ENCODE measurements at places on chromosomes 11 and 22.

- DNase-seq = no peak
Observed at GRCh38 chr11:93024369-93024768, 54.9 kb downstream of the MTNR1B start.

DNA sequence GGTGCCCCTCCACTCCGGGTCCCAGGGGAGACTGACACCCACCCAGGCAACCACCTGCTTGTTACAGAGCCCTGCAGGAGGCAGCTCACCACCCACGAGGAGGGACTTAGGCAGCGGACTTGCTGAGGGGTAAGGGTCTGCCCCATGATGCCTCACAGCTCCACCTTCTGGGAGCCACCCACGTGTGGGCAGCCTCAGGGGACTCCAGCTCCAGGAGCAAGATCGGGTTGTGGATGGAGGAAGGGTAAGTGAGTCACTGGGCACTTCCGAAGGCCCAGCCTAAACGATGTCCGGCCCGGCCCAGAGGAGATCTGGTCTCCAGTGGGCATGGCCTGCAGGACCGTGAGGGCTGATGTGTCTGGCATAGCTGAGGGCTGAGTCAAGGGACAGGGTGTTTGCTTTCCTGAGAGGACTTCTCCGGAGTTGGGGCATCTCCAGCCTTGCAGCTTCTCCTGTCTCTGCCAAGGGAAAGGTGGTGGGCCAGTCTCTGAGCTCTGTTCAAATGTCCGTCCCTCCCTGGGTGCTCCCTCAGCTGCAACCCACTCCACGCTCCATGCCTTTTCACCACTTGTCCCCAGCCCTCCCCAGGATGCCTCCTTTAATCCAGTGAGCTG, 32.3 kb upstream of the P2RY2 start:
- no peak for DNase-seq

DNA sequence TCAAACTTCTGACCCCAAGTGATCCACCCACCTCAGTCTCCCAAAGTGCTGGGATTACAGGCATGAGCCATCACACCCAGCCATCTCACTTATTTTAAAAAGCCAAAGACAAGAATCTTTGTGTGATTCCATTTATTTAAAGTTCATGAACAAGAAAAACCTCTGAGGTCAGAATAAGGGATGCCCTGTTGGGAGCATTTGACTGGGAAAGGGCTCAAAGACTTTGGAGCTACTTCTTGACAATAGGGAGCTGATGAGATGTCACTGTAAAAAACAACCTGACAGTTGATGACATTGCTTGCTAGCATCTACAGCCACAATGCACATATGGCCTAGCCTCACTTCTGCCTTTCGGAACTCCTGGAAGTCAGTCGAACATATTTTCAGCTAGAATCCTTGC, 5.1 kb upstream of the ZNF280B start:
- DNase-seq = no peak

GRCh38 chr11:44494785-44495184, 70.7 kb upstream of the CD82 start:
- no peak for DNase-seq

- DNase-seq = no peak
Observed at GRCh38 chr11:44454666-44455065, 110.8 kb upstream of the CD82 start.

DNA sequence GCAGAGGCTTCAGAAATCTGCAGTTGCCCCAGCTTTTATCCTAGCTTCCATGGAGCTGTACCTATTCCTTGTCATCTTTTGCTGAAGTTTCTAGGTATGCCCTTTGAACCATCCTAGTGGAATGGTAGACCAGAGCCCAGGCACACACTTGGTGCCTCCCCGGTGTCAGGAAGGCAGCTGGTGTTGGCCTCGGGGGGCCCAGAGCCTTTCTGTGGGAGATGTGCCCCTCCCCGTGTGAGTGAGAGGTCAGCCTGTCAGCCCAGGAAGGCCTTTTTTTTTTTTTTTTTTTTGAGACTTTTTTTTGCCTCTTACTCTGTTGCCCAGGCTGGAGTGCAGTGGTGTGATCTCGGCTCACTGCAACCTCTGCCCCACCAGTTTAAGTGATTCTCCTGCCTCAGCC, 58.4 kb downstream of the MED15 start:
- no peak for DNase-seq

DNA sequence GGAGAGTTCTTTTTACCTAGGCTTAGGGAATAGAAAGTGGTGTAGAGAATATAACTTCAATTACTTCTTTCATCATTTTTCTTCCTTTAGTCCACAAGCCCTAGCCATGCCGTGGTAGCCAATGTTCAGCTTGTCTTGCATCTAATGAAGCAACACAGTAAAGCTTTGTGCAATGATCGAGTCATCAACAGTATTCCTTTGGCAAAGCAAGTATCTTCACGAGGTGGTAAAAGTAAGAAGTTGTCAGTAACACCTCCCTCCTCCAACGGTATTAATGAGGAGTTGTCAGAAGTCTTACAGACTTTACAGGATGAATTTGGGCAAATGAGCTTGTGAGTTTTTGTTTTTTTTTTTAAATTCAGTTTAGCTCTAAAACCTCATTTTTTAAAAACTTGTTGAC, 37.4 kb downstream of the CEP57 start:
- no peak for DNase-seq

DNA sequence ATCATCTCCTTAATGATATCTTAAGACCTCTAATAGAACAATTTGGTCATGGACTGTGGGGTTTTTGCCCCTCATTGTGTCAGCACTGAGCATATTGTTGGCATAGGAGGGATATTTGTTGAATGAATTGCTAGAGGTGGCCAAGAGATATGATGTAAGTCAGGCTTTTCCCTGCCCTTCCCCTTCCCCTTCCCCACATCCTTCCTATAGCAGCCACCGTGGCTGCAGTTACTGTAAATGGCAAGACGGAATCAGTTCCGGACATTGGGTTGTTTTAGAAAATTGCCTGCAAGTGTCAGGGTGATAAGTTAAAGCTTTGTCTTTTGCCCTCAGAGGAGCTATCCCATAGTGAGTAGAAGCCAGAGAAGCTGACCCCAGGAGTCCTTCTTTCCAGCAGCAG, 23.0 kb downstream of the LIMK2 start:
- no peak for DNase-seq

DNA sequence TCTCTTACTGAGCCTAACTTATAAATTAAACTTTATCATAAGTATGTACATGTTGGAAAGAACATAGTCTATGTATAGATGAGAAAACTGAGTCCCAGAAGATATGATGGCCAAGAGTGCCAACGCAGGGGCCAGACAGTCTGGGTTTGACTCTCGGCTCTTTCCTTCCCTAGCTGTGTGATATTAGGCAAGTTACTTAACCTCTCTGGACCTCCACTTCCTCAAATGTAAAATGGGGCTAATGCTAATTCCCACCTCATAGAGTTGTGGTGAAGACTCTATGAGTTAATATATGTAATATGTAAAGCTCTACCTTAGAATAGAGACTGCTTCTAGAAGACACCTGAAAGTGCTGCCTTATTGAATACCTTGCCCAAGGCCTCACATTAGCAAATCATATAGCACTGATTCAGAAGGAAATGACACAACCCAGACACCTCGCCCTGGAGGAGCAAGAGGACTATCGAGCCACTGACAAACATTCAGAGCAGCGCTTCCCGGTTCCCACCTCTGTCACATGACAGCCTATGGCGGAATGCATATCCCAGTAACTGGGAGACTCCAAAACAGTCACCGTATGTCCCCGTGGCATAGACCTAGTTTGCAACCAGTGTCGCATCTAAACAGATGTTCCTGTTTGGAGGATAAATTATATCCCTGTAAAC, 11.3 kb upstream of the CCDC86 start:
- DNase-seq = no peak

DNA sequence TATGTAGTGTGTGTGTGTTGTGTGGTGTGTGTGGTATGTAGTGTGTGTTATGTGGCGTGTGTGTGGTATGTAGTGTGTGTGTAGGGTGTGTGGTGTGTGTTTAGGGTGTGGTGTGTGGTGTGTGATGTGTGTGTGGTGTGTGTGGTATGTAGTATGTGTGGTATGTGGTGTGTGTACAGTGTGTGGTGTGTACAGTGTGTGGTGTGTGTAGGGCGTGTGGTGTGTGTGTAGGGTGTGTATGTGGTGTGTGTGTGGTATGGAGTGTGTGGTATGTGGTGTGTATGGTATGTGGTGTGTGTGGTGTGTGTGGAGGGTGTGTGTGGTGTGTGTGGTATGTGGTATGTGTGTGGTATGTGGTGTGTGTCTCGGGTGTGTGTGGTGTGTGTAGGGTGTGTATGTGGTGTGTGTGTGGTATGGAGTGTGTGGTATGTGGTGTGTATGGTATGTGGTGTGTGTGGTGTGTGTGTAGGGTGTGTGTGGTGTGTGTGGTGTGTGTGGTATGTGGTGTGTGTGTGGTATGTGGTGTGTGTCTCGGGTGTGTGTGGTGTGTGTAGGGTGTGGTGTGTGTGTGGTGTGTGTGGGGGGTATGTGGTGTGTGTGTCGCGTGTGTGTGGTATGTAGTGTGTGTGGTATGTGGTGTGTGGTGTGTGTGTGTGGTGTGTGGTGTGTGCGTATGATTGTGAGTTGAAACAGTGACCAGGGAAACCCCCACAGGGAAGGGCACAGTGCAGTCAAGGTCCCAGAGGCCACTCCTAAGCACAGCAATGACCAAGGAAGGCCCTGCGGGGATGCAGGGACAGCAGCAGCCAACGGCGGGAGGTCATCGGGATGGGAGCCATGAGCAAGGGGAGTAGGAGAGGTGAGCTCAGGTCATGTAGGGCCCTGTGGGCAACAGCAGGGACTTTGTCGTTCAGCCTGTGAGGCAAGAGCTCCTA, 2.9 kb upstream of the PPP6R2 start:
- DNase-seq = no peak

- no peak for DNase-seq
Observed at GRCh38 chr11:9895006-9895405, 231.1 kb downstream of the SWAP70 start.

DNA sequence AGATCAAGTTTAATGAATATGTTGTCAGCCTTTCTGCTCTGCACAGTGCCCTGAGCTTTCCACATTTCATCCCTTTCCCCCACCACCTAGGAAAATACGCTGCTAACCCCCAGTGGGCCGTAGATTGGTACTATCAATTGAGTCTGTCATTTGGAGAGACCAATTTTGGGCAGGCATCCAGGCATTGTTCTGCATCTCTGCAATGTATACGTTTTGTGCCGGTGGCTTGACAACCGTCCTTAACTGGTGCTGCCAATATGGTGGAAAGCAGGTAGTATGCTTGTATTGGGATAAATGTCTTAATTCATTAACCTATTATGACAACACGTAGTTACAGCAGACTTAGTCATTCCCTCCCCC, 1.3 kb downstream of the ELMOD1 start:
- no peak for DNase-seq

DNA sequence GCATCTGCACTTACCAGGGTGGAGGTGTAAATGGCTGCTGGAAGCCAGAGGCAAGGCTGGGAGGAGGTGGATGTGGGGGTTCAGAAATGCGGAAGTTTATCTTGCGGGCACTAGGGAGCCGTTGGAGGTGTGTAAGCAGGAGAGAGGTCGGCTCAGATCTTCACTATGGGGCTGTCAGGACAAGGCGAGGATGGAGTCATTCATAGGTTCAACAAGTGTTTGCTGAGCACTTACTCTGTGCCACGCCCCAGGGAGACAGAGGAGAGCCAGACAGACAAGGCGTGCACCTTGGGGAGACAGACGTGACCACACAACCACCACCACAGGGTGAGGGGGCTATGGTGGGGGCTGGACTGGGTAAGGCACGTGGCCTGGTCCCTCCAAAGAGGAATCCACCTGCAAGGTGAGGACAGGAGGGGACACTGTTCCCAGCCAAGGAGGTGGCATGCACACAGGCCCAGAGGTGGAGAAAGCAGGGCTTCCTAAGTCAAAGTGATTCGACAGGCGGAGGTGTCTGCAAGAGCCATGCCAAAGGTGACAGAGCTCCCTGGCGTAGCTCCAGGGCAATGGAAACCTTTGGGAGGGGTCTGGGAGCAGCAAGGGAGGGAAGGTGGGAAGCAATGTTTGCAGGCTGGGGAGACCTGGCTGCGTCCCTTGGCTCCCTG, 30.8 kb upstream of the TCF20 start:
- no peak for DNase-seq

DNA sequence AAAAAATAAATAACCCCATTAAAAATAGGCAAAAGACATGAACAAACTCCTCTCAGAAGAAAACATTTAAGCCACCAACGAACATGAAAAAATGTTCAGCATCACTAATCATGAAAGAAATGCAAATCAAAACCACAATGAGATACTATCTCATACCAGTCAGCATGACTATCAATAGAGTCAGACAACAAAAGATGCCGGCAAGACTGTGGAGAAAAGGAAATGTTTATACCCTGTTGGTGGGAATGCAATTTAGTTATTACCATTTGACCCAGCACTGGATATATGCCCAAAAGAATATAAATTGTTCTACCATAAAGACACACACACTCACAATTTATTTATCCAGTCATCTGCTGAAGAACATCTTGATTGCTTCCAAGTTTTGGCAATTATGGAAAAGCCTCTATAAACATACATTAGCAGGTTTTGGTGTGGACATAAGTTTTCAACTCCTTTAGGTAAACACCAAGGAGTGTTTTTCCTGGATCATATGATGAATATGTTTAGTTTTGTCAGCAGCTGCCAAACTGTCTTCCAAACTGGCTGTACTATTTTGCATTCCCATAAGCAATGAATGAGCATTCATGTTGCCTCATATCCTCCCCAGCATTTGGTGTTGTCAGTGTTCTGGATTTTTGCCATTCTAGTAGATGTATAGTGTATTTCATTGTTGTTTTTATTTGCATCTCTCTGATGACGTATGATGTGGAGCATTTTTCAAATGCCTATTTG, 28.0 kb downstream of the OR8D1 start:
- no peak for DNase-seq

- no peak for DNase-seq
Observed at GRCh38 chr11:60872961-60873524, 5.7 kb downstream of the ZP1 start.

DNA sequence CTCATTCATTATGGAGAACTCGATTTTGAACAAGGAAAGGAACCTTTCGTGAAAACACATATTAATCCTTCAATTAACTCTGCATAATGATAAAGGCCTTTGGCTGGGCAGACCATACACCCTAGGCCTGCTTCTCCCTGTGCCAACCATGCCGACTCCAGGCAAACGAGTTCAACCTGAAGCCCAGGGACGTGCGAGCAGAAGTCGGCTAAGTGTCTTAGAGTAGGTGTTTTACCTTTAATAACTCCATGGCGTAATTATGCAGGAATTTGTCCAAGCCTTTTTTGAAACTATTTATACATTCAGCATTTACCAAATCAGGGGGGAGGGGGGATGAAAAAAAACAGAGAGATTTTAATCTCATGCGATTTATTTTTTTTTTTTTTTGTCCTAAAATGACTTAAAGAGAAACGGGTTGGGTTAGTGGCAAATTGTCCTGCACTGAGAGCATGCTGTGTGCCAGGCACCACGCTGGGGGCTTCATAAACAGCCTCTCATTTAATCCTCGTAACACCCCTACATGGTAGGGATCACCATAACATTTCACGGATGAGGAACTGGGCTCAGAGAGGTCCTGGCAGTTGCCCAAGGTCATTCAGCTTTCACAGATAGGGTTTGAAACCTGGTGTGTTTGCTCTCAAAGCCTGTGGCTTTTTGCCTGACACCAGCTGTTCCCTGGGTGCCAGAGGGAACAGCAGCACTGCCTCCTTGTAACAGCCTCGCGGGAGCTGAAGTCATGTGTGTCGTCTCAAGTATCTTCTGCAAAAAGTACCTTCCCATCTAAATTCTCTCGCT, 423.9 kb downstream of the MN1 start:
- DNase-seq = no peak
